CD4-positive, alpha-beta T cell treated with Interferon gamma for 1 hour (primary cell): ENCODE measurements at places on chromosomes 5 and 9.

DNA sequence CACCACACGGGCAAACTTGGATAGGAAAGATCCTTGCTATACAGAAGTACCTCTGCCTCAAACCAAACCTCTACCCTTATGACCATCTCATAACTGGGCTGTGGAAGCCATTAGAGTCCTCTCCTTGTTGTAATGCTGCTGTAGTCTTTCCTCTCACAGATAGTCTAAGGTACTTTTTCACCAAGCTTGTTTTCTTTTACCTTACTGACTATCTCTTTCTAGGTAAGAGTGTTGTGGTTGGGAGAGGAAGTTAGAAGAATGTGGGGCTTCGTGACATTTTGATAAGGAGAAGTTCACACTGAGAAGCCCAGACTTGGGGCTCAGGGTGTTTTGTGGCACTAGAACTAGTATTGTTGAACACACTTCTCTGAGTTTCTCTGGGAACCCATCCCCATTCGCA, 8.9 kb downstream of the CFAP95 start:
- no peak for DNase-seq

GRCh38 chr5:146313027-146313426, 25.6 kb upstream of the POU4F3 start:
- peak; percentile 4 for DNase-seq

- DNase-seq, result no peak
These were observed 24.3 kb downstream of the HMHB1 start for GRCh38 chr5:143836161-143836725.

DNA sequence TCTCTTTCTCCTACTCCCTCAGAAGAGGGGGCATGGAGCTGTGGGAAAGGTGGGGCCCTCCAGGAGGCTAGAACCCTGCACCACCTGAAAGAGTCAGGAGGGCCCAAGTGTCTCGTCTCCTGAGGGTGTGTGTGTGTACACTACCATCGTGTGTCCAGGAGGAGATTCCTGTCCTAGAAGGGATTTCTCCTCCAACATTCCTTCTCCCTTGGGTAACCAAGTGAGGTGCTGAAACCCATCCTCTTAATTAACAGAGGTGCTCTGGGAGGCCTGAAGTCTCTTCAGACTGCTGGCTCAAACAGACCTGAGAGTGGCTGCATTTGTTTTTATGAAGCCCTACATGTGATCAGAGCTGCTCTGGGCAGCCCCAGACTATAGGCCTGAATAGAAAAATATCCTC, 61.1 kb upstream of the FAM169A start:
- no peak for DNase-seq

GRCh38 chr5:128169401-128170017, 85.9 kb downstream of the SLC12A2 start:
- no peak for DNase-seq

DNA sequence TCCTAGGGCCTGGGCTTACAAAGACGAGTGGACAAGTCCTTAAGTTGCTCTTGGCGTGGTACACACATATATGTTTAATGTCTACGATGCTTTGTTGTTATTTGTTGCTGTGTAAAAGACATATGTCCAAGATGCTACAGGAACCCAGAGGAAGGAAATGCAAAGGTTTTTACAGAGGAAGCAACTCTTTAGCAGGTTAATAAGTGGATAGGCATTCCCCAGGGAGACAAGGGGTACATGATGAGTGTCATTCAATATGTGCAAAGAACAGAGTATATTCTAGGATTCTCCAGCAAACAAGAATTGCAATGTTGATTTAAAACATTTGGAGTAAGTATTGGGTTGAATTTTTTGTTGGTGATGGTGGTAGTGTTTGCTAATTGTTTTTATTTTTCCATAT, 92.1 kb downstream of the PIP5K1B start:
- DNase-seq, result no peak

DNA sequence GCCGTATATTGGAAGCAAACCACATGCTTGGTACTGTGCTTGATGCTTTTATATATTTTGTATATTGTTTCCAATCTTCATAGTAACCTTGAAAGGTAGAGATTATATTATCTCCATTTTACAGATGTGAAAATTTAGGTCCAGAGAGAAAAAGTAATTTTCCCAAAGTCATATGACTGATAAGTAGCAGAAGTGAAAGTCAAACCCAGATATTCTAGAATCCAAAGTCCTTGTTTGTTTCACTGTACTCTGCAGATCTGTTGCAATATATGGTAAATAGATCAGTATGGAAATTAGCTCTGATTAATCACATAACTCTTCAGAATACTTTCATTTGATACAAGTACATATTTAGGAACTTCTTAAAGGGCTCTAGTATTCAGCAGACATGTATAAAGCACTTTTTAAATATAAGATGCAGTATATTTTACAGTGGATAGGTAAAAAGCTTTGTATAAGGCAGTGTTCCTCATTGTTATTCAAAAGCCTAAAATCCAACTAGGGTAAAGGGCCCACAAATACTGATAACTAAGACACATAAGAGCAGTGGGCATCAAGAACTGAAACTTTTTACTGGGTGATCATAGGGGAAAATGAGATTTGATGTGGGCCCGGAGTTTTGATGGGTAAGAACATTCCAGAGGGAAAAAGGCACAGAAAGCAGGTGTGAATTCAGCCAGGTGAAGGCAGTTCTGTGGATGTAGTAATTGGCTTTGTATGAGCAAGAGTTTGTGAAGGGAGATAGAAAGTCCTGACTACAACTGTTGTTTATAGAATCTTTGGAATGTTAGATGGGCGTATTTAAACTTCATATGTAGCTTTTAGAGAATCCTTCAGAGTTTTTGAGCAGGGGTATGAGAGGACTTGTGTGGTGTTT, 25.0 kb downstream of the NDFIP1 start:
- DNase-seq, result no peak

GRCh38 chr5:65474130-65474711, 7.5 kb downstream of the ADAMTS6 start:
- no peak for DNase-seq

DNA sequence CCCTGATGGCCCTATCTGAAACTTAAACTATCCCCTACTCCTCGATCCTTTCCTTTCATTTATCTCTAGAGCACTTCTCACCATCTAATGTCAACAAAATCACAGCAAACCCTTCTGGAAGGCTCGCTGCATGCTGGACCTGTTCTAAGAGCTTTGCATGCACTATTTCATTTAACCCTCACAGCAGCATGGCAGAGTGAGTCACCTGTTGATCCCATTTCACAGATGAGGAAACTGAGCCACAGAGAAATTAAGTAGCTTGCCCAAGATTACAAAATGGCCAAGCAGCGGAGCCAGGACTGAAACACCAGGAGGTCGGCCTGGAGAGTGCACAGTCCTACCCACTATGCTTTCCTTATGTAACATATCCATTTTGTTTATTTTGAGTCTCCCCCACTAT, 93.1 kb downstream of the ZNF622 start:
- DNase-seq, result no peak

- no peak for DNase-seq
These were observed 70.8 kb downstream of the PSMB7 start for GRCh38 chr9:124344291-124345050.

GRCh38 chr5:11851965-11852716, 52.1 kb downstream of the CTNND2 start:
- no peak for DNase-seq

GRCh38 chr9:131657037-131657377, 82.9 kb downstream of the RAPGEF1 start:
- DNase-seq, result peak; percentile 38
